CD4-positive, alpha-beta T cell (primary cell): ENCODE measurements at places on chromosomes 6 and 20.

- DNase-seq: no peak
Measured at GRCh38 chr6:19995575-19996257, 158.5 kb downstream of the ID4 start.

- no peak for DNase-seq
Measured at GRCh38 chr6:154951345-154952200, 43.5 kb upstream of the TIAM2 start.

- DNase-seq: no peak
Measured at GRCh38 chr6:40723967-40724366, 136.8 kb upstream of the LRFN2 start.

GRCh38 chr6:15893556-15894253, 230.9 kb upstream of the DTNBP1 start:
- no peak for DNase-seq

GRCh38 chr6:168490757-168491156, 49.8 kb downstream of the SMOC2 start:
- no peak for DNase-seq

DNA sequence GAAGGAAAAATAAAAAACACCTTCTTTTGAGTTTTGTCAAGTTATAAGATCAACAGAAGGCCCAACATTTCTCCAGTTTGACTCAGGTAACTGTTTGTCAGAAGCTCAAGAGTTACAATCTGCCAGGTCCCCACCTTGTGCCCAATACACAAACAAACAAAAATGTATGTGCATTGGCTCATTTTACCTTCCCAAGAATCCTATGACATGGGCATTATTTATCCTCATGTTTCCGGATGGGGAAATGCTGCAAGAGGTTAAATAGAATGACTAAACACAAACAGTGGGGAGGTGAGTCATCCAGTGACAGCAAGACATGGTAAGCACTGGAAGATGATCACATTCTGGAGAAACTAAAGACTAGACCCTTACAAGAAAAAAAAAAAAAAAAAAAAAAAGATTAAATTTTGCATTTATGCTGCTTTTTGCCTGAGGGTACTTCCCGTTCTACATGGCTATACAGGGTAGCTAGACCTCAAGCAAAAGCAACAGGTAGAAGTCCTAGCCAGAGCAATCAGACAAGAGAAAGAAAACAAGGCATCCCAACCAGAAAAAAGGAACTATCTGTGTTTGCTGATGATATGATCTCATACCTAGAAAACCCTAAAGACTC, 23.6 kb upstream of the ANKRD60 start:
- no peak for DNase-seq

DNA sequence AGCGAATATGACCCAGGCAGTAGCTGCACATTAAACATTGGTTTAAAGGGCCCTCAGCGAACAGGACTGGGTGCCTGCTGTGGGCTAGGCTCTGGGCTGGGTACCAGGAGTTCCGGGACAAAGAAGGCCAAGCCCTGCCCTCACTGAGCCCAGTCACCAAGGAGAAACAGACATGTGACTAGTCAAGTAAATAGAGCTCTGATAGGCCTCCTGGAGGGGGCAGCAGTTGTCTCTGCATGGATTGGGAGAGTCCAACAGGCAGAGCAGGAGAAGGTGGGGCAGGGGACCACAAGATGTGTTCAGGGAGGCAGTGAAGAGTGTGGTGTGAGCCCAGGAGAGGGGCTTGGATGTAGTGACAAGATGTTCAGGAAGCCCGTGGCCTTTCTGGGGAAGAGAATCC, 3.1 kb downstream of the HM13 start:
- DNase-seq: no peak

GRCh38 chr20:46963196-46963529, 68.5 kb downstream of the EYA2 start:
- no peak for DNase-seq

- DNase-seq: no peak
Measured at GRCh38 chr20:54127855-54128574, 45.8 kb downstream of the CYP24A1 start.

DNA sequence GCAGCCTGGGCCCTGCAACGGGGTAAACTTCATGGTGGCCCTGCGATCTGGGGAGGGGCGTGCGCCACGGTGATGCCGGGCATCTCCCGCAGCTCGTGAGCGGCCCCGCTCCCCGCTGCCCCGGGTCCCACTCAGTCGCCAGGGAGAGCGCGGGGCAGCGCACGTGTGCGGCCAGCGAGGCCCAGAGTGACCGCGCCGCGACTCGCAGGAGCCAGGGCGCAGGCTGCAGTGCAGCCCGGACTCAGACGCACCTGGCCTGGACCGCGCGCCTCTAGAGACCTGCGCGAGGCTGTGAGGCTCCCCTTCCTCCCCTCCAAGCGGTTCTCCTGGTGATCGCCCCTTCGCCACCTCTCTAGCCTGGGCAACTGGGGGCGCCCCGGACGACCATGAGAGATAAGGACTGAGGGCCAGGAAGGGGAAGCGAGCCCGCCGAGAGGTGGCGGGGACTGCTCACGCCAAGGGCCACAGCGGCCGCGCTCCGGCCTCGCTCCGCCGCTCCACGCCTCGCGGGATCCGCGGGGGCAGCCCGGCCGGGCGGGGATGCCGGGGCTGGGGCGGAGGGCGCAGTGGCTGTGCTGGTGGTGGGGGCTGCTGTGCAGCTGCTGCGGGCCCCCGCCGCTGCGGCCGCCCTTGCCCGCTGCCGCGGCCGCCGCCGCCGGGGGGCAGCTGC, 652 bp downstream of the BMP6 start:
- no peak for DNase-seq

GRCh38 chr6:133889557-133890403, 867 bp downstream of the TCF21 start:
- no peak for DNase-seq

GRCh38 chr6:20918868-20919267, 384.6 kb downstream of the CDKAL1 start:
- no peak for DNase-seq

DNA sequence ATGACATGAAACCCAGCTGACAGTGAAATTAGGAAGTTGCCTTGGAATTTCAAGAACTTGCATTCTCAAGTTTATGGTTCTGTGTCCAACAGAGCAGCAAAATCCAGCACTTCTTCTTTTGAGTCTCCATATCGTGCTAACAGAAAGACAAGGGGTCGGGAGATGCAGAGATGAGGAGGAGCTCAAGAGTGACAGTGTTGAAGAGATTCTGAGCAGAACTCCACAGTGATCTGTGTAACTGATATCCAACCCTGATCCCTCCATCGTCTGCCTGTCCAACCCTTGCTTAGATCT, 21.2 kb upstream of the BTN1A1 start:
- no peak for DNase-seq

- no peak for DNase-seq
Measured at GRCh38 chr20:37283530-37284195, 5.8 kb upstream of the MANBAL start.

- no peak for DNase-seq
Measured at GRCh38 chr6:158763434-158764182, 55.6 kb downstream of the EZR start.

GRCh38 chr6:150153905-150154492, 11.2 kb downstream of the PPP1R14C start:
- DNase-seq: no peak

DNA sequence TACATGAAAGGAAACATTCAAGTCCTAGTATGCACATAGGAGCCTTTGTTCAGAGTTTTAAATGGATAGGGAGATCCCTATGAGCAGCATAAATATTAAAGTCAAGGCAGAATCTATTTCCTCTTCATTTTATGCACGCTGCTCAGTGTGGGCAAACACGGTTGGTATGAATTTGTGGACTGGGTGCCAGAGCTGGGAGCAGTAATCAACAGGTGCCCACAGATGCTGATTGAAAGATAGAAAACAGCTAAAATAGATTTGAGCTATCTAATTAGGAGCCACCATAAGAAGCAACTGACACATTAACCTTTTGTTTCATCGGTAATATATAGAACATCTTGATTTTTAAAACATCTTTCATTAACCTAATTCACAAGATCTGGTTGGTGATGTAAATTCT, 175.5 kb downstream of the EYS start:
- DNase-seq: no peak

GRCh38 chr6:47141963-47142362, 99.8 kb upstream of the ADGRF1 start:
- DNase-seq: no peak

GRCh38 chr20:54084727-54085388, 14.5 kb upstream of the BCAS1 start:
- DNase-seq: no peak

DNA sequence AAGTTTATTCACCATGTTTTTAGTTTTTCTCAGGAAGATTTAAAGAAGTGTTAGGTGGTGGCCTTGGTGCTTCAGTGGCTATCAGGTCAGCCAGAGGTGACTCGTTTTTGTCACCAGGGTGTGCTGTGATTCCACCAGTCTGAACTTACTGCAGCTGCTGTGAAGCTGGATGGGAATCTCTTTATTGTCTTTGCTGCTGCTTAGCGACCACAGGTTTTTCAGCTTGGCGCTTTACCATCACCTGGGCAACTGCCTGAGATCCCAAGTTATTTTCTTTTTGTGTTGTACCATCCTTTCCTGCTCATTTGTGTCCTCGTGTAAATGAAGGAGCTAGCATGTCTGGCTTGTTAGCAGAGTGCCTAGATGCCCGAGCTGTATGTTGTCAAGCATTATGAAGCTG, 146.9 kb downstream of the MACROD2 start:
- DNase-seq: no peak

DNA sequence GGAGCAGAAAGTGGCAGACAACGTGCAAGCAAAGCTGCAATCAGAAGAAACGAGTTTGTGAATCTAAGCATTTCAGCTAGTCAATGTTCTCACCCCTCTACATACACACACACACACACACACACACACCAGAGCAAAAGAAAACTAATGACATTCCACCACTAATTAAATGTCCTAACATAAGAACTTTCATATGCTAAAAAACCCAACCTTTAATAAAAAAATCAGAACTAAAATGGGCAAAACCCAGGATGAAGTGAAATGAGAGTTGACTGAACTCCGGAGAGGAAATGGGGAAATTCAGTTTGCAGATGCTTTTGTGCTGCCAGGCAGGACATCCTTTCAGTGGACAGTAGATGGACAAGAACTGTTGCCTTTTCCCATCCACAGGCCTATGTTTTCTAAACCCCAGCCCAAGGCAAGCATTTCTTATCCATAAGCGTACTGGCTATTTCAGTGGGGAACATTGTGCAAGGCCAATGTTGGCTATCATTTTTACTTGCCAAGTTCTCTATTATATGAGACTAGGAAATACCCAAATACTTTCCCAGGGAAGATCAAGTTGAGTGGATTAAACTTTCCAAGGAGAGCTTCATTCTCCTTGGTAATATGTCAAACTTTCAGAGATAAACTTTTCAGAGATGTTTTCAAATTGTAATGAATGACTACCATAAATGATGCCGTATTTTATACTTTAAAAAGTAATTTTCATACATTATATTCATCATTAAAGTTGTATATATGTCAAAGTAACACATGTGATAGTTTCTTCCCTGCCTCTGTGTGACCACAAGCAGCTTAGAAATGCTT, 27.3 kb downstream of the RIN2 start:
- no peak for DNase-seq

DNA sequence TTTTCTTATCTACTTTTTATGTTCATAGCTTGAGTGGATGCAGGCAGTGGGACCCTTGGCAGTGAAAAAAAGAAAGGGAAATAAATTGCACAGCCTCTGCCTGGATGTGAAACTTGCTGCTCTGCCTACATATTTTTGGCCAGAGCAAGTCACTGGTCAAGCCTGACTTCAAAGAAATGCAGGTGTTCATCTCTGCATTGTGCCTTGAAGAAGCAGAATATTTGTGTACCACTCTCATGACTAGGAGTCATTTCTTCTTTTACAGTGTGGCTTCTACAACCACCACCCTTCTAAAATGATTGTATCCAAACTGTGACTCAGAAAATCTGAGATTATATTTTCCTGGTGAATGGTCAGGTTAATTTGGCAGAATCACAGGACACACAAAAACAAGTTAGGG, 2.5 kb upstream of the KATNA1 start:
- no peak for DNase-seq

DNA sequence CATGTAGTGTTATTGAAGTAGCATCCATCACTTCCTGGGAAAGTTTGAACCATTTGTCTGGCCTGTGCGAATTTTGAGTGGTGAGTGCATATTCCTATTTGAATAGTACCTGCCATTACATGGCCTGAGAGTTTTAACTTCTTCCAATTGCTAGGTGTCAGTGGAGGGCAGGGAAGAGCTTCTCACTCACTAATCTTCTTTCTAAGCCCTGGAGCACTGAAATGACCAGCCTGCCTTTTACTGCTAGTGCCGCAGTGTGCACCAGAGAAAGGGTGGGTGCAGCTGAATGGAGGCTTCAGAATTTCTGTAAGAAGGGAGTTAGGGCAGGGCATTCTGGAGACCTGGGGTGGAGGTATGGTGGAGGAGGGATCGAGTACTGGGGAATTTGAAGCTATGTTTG, 45.5 kb downstream of the RNF144B start:
- DNase-seq: no peak

GRCh38 chr20:57573894-57574293, 13.0 kb downstream of the PCK1 start:
- DNase-seq: no peak

GRCh38 chr6:128641703-128642102, 121.3 kb upstream of the PTPRK start:
- no peak for DNase-seq

DNA sequence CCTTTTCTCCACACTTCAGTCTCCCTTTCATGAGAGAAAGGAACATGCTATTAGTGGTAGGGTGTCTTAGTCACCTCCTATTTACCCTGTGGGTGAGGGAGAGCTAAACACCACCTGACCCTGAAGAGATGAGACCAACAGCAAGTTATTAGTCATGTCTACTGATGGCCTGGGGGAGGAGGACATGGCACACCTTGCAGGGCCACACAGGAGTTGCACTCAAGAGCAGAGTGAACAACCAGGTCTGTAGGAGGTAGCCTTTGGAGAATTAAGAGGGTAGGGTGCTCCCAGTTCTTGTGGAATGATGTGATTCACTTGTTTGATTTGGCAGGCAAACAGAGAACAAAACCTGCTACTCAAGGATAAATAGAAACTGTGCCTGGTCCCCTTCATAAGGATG, 82.7 kb upstream of the FABP7 start:
- DNase-seq: no peak

DNA sequence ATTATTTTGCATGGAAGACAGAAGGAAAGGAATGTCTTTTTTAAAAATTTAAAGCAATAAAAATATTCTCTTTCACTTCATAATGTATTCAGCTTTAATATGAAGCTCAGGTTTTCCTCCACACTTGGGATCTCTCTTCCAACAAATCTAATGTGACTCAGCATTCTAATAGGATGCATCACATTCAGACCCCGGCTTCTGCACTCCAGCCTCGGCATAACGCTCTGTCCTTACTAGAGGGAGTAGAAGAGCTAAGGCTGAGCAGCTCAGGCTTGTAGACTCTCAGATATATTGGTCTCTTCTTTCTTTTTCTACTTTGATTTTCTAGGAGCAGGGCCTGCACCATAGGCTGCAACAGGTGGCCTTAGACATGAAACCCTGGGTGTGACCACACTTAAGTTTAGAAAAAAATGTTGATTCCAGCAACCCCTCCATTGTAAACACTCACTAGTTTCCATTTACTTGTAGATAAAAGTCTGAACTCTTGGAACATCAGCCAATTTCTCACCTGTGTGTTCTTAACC, 161.7 kb downstream of the PAK5 start:
- no peak for DNase-seq
